ENCODE measurements at places on chromosomes 2 and 18.

- no peak for DNase-seq
Measured at GRCh38 chr18:48533340-48534070, 5.3 kb upstream of the CTIF start.

GRCh38 chr2:6676241-6676640 is 189.5 kb downstream of the CMPK2 start:
- no peak for DNase-seq

- DNase-seq, result no peak
Measured at GRCh38 chr2:176162911-176163671, 6.0 kb downstream of the HOXD3 start.

- no peak for DNase-seq
Measured at GRCh38 chr2:209685963-209686362, 85.7 kb upstream of the UNC80 start.

DNA sequence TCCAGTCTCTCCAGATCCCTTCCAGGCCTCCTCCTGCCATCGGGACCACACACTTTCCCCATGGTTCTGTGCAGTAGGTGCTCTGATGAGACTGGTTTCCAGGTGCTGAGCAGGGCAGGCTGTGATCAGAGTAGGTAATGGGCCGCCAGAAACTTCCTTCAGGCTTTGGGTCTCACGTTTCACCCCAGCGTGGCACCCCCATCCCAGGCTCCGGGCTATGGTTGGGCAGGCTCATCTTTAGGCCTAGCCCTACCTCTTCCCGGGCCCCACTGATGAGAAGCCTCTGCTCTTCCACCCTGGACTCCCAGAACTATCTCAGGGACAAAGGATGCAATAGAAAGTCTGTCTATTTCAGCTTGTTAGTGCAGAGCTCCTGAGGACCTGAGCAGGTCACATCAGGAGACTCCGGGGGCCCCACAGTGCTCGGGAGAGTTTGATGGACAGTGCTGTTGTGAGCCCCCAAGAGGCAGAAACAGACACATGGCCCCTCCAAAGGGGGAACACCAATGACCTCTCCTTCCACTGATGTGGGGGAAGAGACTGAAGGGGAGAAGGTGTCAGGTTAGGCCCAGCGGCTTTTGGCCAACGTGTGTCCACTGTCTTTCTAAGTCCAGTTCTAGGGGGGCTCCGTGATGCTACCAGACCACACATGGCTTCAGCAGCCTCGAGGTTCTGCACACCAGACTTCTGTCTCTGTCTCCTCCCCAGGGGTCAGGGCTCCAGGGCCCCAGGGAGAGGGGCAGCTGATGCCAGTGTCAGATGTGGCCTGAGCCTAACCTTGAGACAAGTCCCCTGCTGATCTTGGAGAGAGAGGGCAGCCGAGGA is 5.8 kb upstream of the PROM2 start:
- DNase-seq, result no peak

GRCh38 chr2:196372811-196373664 is 201.7 kb upstream of the STK17B start:
- DNase-seq, result no peak

- DNase-seq, result no peak
Measured at GRCh38 chr2:42848726-42849290, 56.4 kb upstream of the HAAO start.

GRCh38 chr2:117794668-117795067 is 19.8 kb upstream of the DDX18 start:
- no peak for DNase-seq

- no peak for DNase-seq
Measured at GRCh38 chr2:101486994-101487393, 12.1 kb upstream of the RFX8 start.

DNA sequence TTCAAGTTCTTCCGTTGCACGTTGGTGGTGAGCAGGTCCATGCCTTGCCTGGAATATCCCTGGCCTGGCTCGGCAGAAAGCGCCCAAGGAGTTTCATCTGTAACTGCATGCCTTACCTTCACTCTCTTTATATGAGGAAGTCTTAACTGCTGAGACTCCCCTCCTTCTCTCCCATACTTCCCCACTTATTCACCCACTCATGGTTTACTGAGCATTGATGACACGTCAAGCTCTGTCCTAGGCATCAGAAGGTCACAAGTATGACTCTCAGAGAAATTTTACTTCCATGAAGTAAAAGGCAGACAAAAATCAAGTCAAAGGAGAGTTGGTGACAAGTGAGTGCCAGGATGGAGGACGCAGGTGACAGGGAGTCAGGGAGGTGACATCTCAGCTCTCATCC is 68.2 kb downstream of the TBC1D8 start:
- DNase-seq, result no peak

DNA sequence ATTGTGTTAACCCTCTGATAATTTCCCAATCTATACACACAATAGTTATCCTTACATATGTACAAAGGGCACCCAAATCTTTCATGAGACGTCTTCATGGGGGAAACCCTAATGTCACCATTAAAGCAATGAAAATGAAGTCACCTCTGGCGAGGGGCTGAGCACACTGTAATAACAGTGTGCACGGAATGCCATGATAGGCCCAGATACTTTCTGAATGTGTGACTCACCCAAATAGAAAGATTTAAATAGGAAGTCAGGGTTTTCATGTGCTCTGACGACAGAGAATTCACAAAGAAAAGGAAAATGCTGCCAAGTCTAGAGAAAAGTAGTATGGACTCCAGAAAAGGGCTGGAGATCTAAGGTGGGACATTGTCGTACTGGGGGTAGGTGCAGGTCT is 128.3 kb downstream of the SATB2 start:
- no peak for DNase-seq

DNA sequence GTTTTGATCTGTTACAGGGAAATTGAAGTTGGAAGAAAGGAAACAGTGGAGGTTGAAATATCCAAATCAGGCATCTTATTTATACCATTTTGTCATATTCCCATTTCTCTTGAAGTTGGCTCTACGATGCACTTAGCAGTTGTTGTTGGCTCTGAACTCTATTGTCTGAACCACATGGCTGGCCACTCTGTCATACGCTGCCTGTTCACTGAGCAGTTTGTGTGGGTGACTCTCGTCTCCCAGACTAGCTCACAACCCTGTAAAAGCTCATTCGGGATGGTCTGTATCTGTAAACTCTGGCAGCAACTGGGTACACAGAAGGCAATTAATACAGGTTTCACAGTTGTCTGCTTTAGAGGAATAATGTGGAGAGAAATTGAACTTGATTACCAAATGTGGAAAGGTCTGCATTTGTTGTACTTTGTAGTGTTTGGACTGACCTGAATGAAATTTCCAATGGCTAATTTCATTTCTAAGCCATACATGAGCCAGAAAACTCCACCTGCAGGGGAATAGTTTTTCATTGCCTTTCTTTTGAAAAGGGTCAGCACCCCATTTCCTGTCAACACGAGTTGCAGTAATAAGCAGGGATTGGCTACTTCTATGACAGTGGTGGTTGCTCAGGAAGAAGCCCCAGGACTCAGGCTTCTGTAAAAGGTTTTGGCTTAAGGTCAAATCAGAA is 378.2 kb downstream of the OSR1 start:
- DNase-seq, result no peak

- DNase-seq, result no peak
Measured at GRCh38 chr18:54532962-54533361, 58.1 kb upstream of the DYNAP start.

DNA sequence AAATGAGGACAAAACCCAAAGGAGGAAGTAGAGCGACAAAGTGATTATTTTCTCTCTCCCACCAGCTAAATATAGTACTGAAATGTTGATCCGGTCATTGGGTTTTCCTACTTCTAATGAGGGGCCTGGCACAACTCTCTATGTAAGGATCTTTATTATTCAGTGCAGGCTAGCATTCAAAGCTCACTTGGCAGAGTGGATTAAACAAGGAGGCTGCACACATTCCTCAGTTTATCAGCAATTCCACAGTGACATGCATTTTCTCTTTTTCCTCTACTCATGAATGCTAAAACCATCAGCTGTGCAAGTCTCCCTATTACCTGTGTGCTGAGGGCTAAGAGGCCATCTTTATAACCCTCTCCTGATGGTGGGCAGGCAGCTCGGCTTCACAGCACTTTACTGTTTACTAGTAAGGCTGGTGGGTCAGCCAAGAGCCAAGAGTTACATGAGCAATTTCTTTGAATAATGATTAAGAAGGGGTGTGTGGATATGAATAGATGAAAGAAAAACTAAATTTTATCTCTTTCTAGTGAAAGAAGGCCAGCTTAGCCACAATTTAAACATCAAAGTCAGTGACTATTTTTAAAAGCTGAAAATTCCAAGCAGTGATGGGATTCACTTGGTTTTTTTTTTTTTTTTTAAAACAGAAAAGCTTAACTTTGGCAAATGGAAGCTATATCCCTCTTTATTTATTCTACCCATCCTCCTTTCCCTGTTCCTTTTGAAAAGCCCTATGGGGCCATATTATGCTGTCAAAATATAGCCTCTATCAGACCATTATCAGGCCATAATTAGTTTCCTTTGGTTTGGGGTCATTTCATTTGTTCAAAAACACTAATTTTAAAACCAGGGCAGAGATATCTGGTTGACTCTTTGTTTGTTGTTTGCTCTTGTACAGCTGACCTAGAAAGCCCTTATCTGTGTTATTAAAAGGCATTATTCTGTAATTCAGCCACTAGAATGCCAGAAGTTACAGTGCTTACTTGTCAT is 111.0 kb downstream of the RBM43 start:
- DNase-seq, result no peak

DNA sequence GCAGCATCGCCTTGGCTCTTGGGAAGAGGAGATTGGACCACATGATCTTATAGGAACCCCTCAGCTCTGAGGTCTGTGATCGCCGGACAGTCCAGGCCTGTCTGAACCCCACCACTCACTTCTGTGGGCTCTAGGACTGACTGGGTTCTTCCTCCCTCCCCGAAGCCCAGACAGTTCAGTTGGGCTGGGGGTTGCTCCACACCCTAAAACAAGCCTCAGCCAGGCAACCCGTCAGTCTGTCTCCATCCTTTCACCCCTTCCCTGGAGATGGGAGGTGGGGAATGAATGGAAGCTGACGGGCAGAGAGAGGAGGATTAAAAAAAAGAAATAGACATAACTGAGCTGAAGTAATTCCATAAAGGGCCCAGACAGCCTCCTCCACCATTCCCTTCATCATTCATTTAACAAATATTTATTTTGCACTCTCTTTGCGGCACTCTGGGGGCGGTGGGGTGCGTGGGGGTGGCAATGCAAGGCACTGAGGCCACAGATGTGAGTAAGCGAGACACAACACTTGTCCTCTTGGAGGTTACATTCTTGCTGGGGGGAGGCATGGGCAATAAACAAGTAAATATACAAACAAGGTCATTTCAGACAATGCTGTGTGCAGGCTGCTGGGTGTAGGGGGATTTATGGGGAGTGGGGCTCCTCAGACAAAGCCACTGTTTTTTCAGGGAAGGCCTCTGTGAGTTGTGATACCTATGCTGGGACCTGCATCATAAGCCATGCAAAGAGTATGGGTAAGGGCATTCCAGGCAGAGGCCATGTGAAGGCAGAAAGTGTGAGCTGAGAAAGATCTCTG is 12.9 kb downstream of the WNT10A start:
- DNase-seq, result no peak

DNA sequence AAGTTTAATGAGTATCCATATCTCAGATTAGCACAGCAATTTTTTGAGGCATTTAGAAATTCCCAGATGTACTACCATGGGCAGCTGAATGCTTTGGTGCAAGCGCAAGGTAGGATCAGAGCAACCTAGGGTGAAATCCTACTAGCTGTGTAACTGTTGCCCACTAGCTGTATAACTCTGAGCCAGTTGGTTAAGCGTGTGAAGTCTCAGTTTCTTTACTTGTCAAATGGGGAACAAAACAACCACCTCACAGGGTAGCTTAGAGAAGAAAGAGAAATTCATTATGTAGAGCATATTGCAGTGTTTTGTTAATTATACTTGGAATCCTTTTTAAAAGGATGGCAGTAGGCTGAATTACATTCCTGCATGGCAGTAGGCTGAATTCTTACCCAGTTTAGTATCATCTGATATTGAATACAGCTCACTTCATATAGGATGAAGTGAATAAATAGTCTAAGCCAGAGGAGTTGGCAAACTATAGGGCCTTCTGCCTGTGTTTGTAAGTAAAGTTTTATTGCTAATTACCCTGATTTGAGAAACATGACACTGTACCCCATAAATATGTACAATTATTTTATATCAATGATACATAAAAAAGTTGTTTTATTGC is 180.7 kb downstream of the PLCL1 start:
- DNase-seq, result no peak

GRCh38 chr18:24764766-24765165 is 304.3 kb downstream of the HRH4 start:
- DNase-seq, result no peak

GRCh38 chr2:170245312-170245711 is 67.4 kb downstream of the MYO3B start:
- DNase-seq, result no peak

- DNase-seq, result no peak
Measured at GRCh38 chr2:188527141-188527540, 235.5 kb downstream of the GULP1 start.

- DNase-seq, result no peak
Measured at GRCh38 chr2:217396165-217396564, 536.3 kb upstream of the TNP1 start.

DNA sequence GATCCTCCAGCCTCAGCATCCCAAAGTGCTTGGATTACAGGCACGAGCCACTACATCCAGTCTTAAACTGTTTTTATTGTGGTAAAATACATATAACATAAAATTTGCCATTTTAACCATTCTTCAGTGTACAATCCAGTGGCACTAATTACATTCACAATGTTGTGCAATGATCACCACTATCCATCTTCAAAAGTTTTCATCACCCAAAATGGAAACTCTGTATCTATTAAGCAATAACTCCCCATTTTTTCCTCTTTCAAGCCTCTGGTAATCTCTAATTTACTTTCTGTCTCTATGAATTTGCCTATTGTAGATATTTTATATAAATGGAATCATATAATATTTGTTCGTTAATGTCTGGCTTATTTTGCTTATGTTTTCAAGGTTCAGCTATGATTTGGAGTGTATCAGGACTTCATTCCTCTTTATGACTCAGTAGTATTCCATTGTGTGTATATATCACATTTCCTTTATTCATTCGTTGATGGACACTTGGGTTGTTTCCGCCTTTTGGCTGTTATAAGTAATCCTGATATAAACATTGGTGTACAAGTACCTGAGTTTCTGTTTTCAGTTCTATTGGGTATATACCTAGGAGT is 71.8 kb downstream of the GFPT1 start:
- DNase-seq, result no peak

DNA sequence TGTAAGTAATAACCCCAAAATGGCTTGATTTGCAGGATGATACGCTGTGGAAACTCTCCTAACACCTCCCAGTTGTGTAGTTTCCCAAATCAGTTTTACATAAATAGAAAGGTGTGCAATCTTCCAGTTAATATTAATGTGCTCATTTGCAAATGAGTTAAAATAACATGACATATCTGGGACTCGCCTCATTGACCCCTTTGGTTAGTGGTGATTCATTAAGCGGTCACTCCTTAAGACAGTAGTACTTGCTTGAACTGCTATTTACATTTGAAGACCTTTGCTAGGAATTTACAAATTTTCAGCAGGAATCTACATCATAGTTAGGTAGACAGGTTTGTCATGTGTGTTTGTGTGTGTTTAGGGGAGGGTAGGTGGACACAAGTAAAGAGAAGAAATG is 1367.7 kb upstream of the CELF4 start:
- DNase-seq, result no peak

- DNase-seq, result no peak
Measured at GRCh38 chr2:85900366-85900765, 11.6 kb upstream of the ST3GAL5 start.

Data from hypothalamus (tissue), 51 donors.